K562 (cell line): ENCODE measurements at places on chromosomes 11 and 22. TPM values are rescaled to one million over a fixed set of nuclear protein-coding genes. Genes with fewer than 3 reads are reported as not detected.

MS4A4A gene
- total RNA-seq: 10.7 and 11.2 TPM in 2 replicates

DNA sequence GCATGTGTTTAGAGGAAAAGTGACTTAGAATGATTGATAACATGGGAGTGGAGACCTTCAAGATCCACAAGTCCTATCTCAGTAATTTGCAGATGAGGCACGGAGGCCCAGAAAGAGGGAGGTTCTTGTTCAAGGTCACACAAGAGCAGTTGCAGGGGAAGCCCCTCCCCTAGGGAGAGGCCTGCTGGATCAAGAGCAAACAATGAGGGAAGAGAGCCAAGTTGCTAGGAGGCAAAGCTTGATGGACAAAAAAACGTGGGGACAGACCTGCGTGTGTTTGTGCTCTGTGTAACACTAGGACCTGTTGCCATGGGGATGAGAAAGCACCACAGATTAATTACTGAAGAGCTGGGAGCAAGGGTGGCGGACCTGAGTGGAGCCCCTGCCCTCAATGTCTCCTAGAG, 6.4 kb upstream of the MFRP start:
- H3K27ac ChIP-seq: no peak overlapping the region
- H3K4me3 ChIP-seq: no peak overlapping the region
- no peak for DNase-seq
- H3K36me3 ChIP-seq: peaks cover 24% of the 10 kb centered on the region

- H3K27me3 ChIP-seq: no peaks in the 10 kb centered on the region
- peaks cover 31% of the 10 kb centered on the region; the same call in 2 of the 3 replicates for H3K36me3 ChIP-seq
- no peak for DNase-seq
- H3K4me1 ChIP-seq: no peaks in the 10 kb centered on the region
These were observed 39.2 kb downstream of the TMEM135 start for GRCh38 chr11:87076874-87077429.

GRCh38 chr11:114027391-114027790, 32.1 kb upstream of the ZBTB16 start:
- no peak overlapping the region for H3K27ac ChIP-seq
- H3K36me3 ChIP-seq: no peaks in the 10 kb centered on the region
- DNase-seq: no peak

DNA sequence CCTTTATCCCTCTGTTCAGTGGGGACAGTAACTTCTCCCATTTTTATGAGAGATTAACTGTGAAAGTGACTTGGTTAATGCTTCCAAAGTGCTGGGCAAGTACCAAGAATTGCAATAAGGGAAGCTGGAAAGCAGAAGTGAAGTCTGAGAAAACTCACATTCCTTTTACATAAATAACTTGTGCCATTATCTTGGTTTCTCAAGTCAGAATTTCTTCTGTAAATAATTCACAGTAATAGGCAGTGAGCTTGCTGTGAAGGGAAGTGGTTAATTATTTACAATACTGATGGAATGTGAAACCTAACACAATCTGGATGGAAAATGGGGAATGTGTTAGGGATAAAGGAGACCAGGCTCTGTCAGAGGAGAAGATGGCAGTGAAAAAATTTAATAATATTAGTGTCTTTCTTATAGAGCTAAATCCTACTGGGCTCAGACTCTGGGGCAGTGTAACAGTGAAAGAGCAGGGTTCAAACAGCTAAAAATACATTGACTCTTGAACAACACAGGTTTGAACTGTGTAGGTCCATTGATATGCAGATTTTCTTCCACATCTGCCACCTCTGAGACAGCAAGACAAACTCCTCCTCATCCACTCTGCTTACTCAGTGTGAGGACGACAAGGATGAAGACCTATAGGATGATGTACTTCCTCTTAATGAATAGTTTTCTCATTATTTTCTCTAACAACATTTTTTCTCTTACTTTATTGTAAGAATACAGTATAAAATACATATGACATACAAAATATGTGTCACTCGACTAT, 251.5 kb upstream of the ISX start:
- H3K27ac ChIP-seq: no peak overlapping the region
- no peak for DNase-seq
- no peaks in the 10 kb centered on the region for H3K36me3 ChIP-seq
- H3K4me1 ChIP-seq: no peaks in the 10 kb centered on the region
- H3K4me3 ChIP-seq: no peak overlapping the region

DNA sequence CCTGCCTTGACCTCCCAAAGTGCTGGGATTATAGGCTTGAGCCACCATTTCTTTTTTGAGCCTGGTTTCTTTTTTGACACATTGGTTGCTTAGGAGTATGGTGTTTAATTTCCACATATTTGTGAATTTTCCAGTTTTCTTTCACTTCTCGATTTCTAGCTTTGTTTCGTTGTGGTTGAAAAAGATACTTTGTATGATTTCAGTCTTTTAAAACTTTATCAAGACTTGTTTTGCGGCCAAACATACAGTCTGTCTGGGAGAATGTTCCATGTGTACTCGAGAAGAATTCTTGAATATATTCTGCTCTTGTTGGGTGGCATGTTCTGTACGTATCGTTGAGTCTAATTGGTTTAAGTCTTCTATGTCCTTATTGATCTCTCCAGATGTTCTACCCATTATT, 20.8 kb downstream of the SHANK3 start:
- H3K27me3 ChIP-seq: peaks cover 22% of the 10 kb centered on the region
- peaks cover 8% of the 10 kb centered on the region; the same call in 1 of the 2 replicates for H3K4me1 ChIP-seq
- no peak for DNase-seq
- no peaks in the 10 kb centered on the region for H3K36me3 ChIP-seq

DNA sequence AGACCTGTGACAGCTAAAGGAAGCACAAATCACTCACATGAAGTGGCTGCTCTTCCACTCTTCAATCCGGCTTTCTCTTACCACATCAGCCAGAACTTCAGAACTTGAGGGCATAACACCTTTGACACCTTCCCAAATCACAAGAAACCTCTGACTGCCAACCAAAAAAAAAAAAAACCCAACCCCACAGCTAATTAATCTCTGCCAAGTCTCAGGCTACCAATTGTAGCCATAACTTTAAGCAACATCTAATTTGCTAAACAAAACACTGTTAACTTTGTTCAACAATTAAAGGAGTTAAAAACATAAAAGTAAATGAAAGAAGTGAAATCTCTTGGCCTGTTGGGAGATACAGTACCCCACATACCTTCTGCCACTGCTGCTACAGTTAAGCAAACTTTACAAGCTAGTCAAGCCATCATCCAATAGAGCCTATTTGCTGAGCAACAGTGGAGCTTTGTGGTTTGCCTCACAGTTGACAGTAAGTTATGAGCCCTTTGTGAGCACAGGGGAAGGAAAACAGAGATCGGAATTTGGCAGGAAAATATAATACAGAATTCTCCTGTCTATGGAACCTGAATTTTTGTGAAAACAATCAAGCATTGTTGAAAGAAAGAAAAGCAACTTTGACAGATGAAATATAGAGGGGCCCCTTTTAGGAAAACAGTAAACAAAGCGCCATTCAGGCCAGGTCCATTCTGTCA, at the start of gene SOX6:
TSS of gene SOX6 (minus strand) at position 490 of the 704 bp plus-strand sequence. CDS start 15,298 bp downstream, outside the sequence.
- H3K36me3 ChIP-seq: no peaks in the 10 kb centered on the region
- no peak within 1 kb of the TSS for H3K4me3 ChIP-seq
- DNase-seq: peak; percentile 29

GRCh38 chr11:123543797-123544196, 110.6 kb downstream of the SCN3B start:
- no peak overlapping the region for H3K4me3 ChIP-seq
- no peaks in the 10 kb centered on the region for H3K27me3 ChIP-seq
- DNase-seq: no peak
- H3K36me3 ChIP-seq: no peaks in the 10 kb centered on the region

GRCh38 chr11:25159341-25159740, 662.5 kb downstream of the LUZP2 start:
- no peaks in the 10 kb centered on the region for H3K4me1 ChIP-seq
- no peaks in the 10 kb centered on the region for H3K36me3 ChIP-seq
- no peaks in the 10 kb centered on the region for H3K27me3 ChIP-seq
- no peak for DNase-seq
- H3K27ac ChIP-seq: no peak overlapping the region

DNA sequence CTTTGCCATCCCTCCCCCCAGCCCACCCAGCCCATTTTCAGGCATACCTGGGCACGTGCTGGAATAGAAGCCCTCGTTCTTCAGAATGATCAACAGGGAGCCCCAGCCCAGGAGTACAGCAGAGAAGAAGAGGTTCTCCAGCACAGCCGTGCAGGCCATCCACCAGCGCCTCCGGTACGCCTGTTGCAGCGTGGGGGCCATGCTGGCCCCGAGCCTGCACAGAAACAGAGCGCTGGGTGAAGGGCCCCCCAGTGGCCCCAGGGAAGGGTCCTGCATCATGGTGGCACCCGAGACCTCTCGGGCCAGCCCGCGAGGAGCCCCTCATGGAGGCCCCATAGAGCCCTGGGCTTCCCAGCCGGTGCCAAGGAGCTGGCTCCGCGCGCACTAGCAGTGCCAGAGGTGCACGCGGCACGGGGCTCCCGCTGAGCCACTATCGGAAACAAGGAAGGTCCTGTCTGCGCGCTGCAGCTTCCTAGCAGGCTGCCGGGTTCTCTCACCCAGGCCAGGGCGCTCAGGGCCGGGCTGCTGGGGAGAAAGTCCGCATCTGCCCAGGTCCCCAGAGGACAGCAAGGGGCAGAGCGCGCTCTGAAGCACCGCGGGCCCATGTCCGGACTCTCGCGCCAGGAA, 1.5 kb downstream of the SLC43A1 start:
- no peaks in the 10 kb centered on the region for H3K27me3 ChIP-seq
- peak; percentile 56 for DNase-seq
- peaks cover 17% of the 10 kb centered on the region; the same call in 2 of the 3 replicates for H3K36me3 ChIP-seq
- H3K4me1 ChIP-seq: peaks cover 31% of the 10 kb centered on the region
- H3K4me3 ChIP-seq: peak overlapping the region; percentile 88

APOA5 gene
- total RNA-seq: 0.67 TPM in 1 of 2 replicates, not detected in the other
